ENCODE measurements at places on chromosomes 7 and 10.

DNA sequence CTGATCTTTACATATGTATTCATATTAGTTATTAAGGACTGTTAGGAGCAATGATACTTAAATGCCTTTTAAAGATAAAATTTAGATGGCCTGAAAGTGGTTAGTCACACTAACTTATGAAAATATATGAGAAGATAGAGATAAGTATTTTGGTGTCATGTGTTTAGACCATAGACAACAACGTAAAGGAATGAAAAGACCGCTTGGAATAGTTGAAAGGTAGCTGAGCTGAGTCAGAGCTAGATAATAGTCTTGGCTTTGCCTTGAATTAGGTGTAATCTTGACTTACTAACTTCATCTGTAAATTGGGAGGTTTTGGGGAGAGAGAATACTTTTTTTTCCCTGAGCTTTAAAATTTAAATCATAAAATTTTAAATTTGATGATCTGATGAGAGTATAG is 127.0 kb downstream of the LYZL1 start:
- DNase-seq: no peak

GRCh38 chr7:36369171-36369570 is 20.5 kb upstream of the ANLN start:
- DNase-seq: no peak

GRCh38 chr7:21141476-21141875 is 286.4 kb upstream of the SP4 start:
- no peak for DNase-seq

- DNase-seq: no peak
Measured at GRCh38 chr10:58951746-58952145, 224.7 kb upstream of the PHYHIPL start.

- DNase-seq: no peak
Measured at GRCh38 chr10:106830006-106830405, 334.5 kb downstream of the SORCS1 start.

DNA sequence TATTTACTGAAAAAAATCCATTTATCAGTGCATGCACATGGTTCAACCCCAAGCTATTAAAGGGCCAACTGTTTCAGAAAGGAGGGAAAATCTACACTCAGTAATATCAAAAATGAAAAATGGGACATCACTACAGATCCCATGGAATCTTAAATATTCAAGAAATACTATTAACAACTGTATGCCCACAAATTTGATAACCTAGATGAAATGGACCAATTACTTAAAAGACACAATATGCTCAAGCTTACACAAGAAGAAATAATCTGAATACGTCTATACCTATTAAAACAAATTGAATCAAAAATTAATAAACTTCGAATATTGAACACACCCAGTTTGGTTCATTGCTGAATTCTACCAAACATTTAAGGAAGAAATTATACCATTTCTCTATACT is 87.9 kb downstream of the KMT2C start:
- DNase-seq: no peak

GRCh38 chr10:5136468-5137087 is 42.4 kb downstream of the AKR1C3 start:
- no peak for DNase-seq

DNA sequence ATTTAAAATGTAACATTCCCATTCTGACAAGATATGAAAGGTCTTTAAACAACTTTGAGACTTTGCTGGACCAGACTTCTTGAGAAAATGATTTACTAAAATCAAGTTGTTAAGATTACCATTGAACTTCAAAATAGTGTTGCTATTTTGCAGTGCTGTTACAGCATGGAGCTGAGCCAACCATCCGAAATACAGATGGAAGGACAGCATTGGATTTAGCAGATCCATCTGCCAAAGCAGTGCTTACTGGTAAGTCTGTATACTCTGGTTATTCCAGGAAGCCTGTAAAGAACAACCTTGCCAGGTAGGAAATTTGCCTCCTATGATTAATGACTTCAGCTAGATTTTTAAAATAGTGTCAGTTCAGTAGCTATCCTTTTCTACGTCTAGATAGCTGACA is 18.8 kb downstream of the TNKS2 start:
- no peak for DNase-seq

GRCh38 chr7:74256491-74257408 is 2.6 kb upstream of the RFC2 start:
- DNase-seq: no peak

DNA sequence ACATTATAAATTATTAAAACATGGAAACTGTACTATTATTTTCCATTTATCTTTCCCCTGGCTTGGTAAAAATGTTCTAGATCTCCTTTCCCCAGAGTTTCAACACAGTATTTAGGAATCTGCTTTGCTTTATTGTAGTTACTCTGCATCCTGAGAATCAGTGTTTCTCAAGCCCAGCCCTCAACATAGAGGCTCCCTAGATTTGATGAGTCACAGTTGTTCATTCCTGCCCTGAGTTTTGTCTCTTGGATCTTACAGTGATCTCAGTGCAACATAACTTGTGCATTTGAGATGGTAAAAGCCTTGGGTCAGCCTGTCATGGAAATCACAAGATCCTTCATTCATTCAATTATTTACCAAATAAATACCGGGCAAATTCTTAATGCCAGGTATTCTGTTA is 63.0 kb downstream of the VAX1 start:
- no peak for DNase-seq

GRCh38 chr7:116511552-116512519 is 12.3 kb downstream of the CAV2 start:
- no peak for DNase-seq

GRCh38 chr10:93837822-93838221 is 56.0 kb upstream of the SLC35G1 start:
- no peak for DNase-seq

Measured in right lung (tissue), 10 donors.